GM12878 (cell line): ENCODE measurements at places on chromosomes 16 and 17. TPM values are rescaled to one million over a fixed set of nuclear protein-coding genes. Genes with fewer than 3 reads are reported as not detected.

DNA sequence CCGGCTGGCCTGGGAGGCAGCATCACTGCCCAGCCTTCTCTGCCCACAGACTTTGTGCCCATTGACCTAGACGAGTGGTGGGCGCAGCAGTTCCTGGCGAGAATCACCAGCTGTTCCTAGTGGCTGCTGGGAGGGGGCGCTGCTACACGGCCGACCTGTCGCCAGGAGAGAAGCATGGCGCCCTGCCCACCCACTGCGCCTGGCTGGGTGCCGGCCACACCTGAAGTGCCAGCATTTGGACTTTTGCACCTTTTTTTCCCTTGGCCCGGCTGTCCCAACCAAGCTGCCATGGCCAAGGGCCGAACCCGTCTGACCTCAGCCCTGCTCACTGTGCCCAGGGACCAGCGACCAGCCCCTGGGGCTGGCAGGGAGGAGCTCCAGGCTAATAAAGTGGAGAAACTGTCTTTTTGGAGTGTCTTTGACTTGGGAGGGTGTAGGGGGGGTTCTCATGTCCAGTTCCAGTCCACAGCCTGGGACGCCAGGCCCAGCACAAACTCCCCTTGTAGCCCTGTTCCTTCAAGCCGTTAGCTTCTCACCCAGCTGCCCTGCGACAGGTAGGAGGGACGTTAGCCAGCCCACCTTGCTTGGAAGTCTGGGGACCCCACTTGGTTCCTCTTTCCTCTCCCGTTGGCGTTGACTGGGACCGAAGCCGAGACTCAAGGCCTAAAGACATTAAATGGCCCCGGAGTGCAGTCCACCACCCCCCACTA lies 939 bp upstream of the WDR90 start:
- no peak for DNase-seq

- no peak for DNase-seq
Measured at GRCh38 chr17:34156741-34157589, 98.1 kb upstream of the CCL2 start.

Gene CCDC78
- 16.2 and 18.7 TPM in 2 replicates for total RNA-seq

Gene CBX1
- total RNA-seq = 55.6 and 57.2 TPM in 2 replicates

GRCh38 chr17:41962768-41963434 lies 3.7 kb upstream of the CNP start:
- no peak for DNase-seq

Gene TOX3
- total RNA-seq = 0.13 TPM in 1 of 2 replicates, not detected in the other
